ENCODE measurements at places on chromosomes 2 and 18. TPM values are rescaled to one million over a fixed set of nuclear protein-coding genes. Genes with fewer than 3 reads are reported as not detected.

Gene OTOS
- not detected for total RNA-seq

Gene CXCR1
- not detected for total RNA-seq

Gene PAX8
- 0.38 TPM for total RNA-seq

Gene EIF2AK3
- total RNA-seq = 46.8 TPM

Gene TNFAIP6
- total RNA-seq = 69.3 TPM
